ENCODE measurements at places on chromosomes 12 and 14. TPM values are rescaled to one million over a fixed set of nuclear protein-coding genes. Genes with fewer than 3 reads are reported as not detected.

Gene PMCH
- not detected for total RNA-seq

Gene EIF2S3B
- not detected for total RNA-seq

Gene NANOG
- 0.63 TPM for total RNA-seq

- DNase-seq, result no peak
These were observed 40.7 kb downstream of the TMTC1 start for GRCh38 chr12:29743077-29743476.

Gene PTPN11
- 98.0 TPM for total RNA-seq

DNA sequence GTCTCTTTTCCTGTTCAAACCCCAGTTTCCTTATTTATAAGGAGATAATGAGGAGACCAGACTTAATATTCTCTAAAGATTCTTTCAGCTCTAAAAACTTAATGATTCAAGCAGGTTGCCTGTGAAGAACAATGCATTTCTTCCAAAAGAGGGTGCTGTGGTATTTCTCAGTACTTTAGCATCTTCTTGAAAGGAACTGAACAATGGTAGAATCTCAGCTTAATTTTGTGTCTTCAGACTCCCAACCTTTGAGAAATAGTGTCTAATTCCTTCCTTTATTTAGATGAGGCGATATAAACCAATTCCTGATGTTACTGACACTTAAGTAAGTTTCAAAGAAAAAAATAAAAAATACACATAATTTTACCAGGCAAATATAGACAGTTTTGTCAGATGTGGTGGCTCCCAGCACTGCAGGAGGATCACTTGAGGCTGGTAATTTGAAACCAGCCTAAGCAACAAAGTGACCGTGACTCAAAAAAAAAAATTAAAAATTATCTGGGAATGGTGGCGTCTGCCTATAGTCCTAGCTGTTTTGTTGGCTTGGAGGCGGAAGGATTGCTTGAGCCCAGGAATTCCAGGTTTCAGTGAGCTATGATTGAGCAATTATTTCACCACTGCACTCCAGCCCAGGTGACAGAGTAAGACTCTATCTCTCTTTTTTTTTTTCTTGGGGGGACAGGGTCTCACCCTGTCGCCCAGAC lies 76.9 kb upstream of the PSMA6 start:
- no peak for DNase-seq

GRCh38 chr12:92288561-92288960 lies 142.9 kb upstream of the BTG1 start:
- DNase-seq, result no peak

Gene GDF3
- total RNA-seq, result not detected

- no peak for DNase-seq
These were observed 587 bp upstream of the C12orf75 start for GRCh38 chr12:105329926-105330282.

DNA sequence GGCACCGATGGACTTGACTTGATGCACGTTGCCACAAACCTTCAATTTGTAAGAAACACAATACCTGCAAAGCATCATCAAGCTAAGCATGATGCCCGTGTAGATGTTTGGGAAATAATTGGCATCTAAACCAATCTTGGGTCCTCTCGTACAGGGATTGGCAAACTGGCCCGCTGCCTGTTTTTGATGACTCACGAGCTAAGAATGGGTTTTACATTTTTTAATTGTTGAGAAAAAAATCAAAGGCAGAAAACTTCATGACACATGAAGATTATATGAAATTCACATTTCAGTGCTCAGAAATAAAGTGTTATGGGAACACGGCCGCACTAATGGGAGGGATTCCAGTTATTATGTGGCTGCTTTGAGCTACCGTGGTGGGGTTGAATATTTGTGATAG lies 10.9 kb downstream of the MTA1 start:
- no peak for DNase-seq

DNA sequence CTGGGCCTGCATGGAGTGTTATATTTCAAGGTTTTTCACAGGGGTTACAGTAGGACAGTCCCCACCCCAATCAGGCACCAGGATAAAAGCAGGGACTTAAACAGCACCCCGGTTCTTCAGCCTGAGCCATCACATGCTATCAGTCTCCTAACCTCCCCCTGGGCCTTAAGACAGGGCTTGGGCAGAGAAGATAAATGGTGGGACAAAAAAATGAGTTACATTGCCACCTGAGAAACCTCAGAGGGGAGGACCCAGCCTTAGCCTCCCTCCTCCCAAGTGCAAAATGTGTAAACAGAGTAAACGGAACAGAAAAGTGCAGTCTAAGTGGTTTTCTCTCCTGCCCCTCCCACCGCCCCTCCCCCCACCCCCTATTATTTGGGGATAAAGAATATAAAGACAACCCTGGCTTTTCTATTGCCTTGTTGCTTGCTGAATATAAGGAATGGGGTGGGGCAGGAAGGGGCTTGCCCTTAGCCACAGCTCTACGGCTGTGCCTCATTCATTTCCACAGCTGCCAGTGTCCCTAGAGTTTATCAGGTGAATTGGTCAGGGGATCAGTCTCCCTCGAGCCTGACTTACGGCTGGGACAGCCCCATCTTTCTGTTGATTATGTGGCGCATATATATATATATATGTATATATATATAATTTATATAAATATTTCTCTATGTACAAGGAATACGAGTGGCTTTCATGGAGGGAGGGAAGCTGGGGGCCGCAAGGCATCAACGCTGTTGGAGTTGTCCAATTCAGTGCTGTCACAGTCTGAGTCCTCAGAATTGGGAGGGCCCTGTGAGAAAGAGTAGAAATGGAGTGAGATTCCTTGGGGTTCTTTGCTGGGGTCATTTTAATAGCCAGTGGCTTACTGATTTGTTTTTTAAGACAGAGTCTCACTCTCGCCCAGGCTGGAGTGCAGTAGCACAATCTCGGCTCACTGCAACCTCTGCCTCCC lies 18.5 kb downstream of the MAP3K12 start:
- no peak for DNase-seq

DNA sequence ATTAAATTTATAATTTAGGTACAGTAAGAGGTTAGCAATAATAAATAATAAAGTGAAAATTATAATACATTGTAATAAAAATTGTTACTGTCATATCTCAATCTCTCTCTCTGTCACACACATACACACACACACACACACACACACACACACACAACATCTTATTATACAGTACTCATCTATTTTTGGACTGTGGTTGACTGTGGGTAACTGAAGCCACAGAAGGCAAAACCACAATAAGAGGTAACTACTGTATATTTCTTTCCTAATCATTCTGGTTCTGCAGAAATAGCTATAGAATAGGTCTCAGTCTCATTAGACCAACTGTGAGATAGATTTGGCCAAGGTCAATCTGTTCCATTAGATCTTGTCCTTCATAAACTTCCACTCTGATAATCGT lies 33.1 kb upstream of the PTPRO start:
- DNase-seq, result no peak

- no peak for DNase-seq
These were observed 36.7 kb downstream of the TMEM116 start for GRCh38 chr12:111976291-111976690.

Data from omental fat pad (tissue), 4 donors.